Stimulated activated CD4-positive, alpha-beta T cell treated with anti-CD3 and anti-CD28 coated beads, Interleukin-12 subunit alpha, Interleukin-12 subunit beta, amount 100 ng/mL, for 24 hours (primary cell): ENCODE measurements at places on chromosomes 1 and 21.

- DNase-seq: no peak
Measured at GRCh38 chr1:75768016-75768415, 18.0 kb upstream of the RABGGTB start.

- no peak for DNase-seq
Measured at GRCh38 chr1:44294588-44295007, 60.5 kb downstream of the ERI3 start.

GRCh38 chr1:86594284-86594770 is 47.4 kb downstream of the CLCA4 start:
- no peak for DNase-seq

GRCh38 chr21:38840456-38841300 is 34.9 kb downstream of the ETS2 start:
- no peak for DNase-seq

GRCh38 chr1:213277036-213277435 is 226.0 kb downstream of the RPS6KC1 start:
- no peak for DNase-seq

- DNase-seq: no peak
Measured at GRCh38 chr1:234258071-234258470, 115.2 kb upstream of the COA6 start.

DNA sequence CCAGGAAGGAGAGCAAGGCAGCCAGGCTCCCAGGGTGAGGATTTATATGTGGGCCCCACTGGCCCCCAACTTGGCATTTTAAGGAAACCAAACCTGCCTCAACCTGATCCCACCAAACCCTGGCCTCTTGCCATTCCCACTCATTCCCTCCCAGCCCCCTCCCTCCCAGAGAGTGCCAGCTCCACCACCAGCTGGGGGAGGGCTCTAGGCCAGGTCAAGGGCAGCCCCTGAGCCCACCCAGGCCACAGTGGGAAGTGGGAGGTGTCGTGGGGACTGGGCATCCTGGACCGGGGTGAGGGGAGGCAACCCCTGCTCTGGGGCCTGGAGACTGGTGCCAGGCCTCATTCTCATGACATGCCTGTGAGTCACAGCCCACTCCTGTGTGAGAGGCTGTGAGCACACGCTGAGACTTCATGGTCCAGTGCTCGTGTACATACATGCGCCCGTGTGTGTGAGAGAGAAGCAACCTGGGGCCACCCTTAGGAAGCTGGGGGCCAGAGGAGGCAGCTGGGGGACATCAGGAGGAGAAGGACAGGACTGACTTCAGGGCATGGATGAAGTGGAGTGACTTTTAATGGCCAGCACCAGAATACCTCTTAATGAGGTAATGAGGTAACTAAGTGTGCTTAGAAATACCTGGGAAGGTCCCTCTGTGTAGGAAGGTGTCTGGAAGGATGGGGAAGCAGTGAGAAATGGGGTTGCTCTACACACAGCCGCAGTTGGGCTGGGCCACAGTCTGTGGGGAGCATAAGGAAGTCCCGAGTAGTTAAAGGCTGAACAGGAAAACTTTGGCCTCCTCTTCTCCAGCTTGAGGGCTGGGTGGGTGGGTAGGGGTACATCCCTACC is at the start of gene S100A2:
S100A2 (minus strand) TSS at position 316 of the 846 bp plus-strand sequence. CDS start 1,967 bp downstream, outside the sequence.
- peak; percentile 41 for DNase-seq

DNA sequence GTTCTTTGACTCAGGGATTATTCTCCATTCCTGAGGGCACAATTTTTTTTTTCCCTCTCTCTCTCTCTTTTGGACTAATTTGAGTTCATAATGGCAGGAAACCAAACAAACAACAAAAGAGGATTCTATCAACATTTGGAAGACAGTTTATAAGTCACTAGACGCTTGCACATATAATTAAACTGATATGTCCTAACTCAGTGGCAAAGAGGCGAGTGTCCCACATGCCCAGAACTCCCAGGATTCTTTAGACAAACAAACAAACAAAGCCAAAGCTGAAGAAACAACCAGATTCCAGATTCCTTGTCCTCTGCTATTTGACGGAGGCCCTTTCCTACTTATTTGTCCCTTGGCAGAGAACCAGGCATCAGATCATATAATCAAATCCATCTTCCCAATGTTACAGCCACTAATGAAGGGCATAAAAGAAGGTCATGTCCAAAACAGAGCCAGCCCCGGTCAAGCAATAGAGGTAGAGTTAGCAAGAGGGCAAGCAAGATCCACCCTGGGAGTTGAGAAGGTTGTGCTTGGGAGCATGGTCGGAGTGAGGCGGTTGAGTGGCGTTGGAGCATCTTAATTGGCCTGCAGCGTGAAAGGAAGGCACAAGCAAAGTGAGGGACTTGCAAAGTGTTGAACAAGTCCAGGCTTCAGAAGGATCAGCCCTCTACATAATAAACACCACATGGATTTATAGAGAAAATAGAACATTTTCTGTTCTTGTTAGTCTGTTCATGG is 30.3 kb downstream of the ZNF362 start:
- DNase-seq: no peak

GRCh38 chr1:172449585-172450523 is 6.0 kb upstream of the PIGC start:
- no peak for DNase-seq

- DNase-seq: no peak
Measured at GRCh38 chr1:7489586-7489985, 281.5 kb upstream of the VAMP3 start.

DNA sequence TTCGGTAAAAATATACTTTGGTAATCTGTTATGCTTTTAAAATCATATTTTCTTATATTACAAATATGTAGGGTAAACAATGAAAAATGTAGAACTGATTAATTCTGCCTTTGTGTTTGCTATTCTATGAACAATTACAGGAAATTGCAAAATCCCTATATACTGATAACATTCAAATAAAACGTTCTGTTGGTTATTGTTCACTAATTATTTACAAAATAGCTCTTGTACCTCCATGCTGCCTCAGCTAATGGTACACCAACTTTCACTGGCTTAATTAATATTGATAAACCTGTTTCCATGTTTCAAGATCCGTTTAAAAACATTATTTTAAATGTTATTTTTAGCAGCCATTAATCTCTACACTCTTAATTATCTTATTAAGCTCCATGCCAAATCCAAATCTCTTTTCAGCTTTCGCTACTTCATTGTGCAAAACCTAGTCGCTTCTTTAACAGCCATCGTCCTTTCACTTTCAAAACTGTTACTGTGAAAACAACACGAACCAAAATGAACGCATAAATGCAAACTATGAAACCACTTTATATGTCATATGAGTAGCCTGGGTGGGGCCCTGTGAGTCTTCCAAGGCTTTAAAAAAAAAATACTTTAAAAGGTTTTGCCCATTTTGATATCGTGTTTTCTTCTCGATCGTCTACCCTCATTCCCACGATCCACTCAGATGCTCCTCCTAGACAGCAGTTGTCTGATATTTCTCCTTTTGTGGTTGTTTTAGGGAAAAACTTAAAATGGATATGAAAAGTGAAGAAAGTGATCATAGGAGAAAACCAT is 807.1 kb downstream of the USP25 start:
- DNase-seq: no peak

GRCh38 chr1:89425056-89425455 is 61.2 kb downstream of the GBP6 start:
- DNase-seq: no peak

- DNase-seq: no peak
Measured at GRCh38 chr1:193890935-193891334, 704.5 kb upstream of the B3GALT2 start.

DNA sequence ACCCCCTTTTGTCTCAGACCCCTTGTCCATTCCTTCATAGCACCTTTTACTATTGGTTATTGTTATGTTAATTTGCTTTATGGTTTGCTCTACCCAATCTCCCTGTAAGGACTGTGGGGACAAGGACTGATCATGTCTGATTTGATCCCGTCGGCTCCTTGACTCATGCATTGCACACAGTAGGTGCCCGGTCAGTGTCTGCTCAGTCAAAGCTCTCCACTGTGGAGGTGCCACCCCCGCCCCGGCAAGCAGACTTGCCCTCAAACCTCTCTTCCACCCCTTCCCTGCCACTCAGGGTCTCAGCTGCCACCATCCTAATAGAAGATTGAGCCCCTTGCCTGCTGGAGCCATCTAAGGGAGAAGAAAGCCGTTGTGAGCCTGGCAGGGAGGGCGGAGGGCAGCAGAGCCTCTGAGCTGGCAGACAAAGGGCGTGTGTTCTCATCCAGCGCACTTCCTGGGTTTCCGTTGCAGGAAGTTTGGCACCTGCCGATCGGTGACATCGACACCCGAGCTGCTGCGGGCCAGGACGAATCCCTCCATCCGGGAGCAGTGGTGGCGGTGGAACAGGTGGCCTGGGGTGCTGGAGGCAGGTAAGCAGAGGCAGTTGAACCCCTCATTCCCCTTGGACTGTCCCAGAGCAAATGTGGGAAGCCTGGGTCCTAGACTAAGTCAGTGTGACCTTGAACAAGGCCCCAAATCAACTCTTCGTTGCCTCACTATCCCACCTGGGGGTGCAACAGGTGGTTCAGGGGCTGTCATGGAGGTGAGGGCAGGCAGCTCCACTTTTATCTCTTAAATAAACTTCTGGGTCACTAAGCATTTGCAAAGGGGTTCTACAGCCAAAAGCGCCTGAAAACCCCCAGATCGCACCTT is 2.2 kb upstream of the FBLIM1 start:
- no peak for DNase-seq

GRCh38 chr1:27886744-27887143 is 14.4 kb downstream of the THEMIS2 start:
- no peak for DNase-seq

DNA sequence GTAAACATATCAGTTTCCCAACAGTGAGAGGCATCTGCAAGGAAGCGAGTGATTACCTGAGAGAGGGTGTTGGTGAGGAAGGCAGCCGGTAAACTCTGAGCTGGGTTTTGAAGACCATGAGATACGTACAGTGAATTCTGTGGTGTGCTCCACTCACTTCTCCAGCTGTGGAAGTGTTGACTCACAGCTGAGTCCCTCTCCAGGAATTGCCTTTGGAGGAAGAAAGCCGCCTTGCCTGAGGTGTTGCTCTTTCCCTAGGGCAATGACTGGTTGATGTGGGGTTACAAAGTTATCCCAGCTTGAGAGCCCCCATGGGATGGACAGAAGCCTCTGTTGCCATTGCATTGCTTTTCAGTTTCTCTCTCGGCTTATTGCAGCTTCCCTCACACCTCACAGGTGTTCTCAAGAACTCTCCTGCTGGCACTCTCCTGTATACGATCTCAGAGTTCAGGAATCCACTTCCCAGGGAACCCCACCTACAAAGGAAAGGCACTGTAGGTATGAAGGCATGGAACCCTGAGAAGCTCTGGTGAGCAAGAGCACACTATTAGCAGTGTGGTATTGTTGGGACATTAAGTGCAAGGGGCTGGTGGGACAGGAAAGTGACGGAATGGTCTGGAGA is 10.8 kb downstream of the NHLH1 start:
- DNase-seq: no peak

- no peak for DNase-seq
Measured at GRCh38 chr1:213249395-213249794, 198.4 kb downstream of the RPS6KC1 start.
